Mononuclear cell (primary cell): ENCODE measurements at places on chromosomes 7 and 10. TPM values are rescaled to one million over a fixed set of nuclear protein-coding genes. Genes with fewer than 3 reads are reported as not detected.

MALRD1 gene
- not detected for total RNA-seq

SPDYE2 gene
- total RNA-seq, result 0.21 TPM

DENND2A gene
- not detected for total RNA-seq

TRPV5 gene
- total RNA-seq, result not detected

UNCX gene
- total RNA-seq, result not detected

SPDYE2B gene
- 0.21 TPM for total RNA-seq

TCF7L2 gene
- 8.1 TPM for total RNA-seq
